ENCODE measurements at places on chromosomes 1 and 21. TPM values are rescaled to one million over a fixed set of nuclear protein-coding genes. Genes with fewer than 3 reads are reported as not detected.

DNA sequence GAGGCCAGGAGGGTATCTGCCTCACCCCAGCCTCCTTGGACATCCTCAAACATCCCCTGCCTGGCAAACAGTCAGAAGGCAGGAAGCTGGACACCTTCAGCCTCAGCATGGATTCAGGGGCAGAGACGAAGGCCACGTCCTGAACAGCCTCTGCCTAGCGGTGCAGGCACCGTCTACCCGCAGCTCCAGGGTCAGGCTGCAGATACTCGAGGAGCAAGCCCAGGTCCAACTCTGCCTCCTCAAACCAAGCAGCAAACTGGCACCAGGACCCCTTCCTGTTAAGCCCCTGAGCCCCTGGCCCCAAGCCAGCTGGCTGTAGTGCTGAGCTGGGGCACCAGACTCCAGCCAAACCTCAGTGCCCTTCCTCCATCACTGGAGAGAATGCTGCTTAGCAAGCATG, 494.7 kb downstream of the NPHP4 start:
- no peak for DNase-seq

DNA sequence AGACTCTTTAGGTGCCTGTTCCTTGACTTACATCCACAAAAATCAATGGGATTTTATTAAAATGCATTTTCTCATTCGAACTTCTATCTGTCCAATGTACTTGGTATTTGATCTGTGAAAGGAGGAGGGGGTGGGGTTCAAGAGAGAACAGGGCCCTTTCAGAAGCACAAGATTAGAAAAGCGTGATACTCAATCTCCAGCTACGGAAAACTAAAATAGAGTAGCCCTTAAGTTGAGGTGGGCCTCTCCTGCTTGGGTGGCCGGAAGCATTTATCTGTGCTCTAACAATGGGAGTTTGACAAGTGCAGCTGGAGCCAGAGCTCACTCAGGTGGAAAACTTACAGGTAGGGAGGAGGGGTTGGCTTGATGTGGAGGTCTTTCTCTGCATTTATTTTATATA, 462 bp upstream of the RXRG start:
- no peak for DNase-seq

DNA sequence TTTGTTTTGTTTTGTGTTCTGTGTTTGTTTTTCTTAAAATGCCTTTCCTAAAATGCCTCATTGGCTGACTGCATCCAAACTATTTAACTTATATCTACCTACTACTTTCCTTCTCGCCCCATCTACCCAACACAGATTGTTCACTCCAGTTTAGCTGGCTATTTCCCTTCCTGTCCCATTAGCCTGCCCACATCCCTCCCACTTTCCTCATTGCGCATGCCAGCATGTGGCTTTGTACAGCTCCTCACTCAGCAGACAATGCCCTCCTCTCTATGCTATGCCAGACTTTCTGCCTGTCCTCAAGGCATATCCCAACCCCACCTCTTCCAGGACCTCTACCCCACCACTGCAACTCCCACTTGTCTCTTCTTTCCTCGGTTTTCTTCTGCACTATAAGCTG, 94.7 kb upstream of the C1orf21 start:
- no peak for DNase-seq

DNA sequence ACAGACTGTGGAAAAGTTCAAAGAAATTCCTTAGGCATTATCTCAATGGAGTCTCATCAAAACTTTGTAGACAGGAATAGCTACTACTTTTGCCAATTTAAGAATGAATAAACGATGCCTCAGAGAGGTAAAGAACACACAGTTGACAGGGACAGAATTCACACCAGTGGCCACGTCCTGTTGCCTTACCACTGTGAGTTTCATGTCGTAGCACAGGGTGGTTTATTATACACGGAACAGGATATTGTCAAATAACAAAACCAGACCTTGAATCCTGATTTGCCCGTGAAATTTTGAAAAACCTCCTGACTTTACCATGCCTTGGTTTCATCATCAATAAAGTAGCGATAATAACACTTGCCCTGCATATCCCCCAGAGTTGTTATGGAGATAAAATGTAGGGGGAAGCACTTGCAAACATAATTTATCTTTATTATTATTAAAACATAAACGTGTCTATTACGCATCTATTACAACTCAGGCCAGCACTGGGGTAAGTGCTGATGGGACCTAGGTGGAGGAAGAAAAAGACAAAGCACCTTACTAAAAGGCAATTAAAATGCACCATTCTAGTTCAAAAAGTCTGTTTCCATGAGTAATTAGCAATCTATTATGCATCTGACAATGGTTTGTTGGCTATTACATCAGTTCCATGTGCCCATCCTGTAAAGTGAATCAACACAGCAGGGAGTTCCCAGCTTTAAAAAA, 408.1 kb upstream of the RUNX1 start:
- no peak for DNase-seq

DNA sequence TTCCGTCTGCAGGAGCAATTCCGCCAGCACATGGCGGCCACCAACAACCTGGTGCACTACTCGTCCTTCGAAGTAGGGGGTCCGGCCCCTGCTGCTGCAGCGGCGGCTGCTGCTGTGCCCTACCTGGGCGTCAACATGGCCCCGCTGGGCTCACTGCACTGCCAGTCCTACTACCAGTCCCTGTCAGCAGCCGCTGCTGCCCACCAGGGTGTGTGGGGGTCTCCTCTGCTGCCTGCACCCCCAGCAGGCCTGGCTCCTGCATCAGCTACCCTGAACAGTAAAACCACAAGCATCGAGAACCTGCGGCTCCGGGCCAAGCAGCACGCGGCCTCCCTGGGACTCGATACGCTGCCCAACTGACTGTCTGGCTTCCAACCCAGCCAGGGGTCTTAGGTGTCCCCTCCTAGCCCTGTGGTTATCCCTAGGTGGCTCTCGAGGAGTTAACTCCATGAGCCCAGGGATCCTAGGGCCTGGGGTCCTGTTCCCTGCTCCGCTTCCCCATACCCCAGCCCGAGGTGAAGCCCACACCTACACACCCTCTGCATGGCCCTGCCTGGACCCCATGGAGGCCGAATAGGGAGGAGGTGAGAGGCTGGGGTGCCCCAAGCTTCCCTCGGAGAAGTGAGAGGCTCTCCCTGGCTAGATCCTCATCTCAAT, 22.6 kb downstream of the DMBX1 start:
- DNase-seq: no peak

DNA sequence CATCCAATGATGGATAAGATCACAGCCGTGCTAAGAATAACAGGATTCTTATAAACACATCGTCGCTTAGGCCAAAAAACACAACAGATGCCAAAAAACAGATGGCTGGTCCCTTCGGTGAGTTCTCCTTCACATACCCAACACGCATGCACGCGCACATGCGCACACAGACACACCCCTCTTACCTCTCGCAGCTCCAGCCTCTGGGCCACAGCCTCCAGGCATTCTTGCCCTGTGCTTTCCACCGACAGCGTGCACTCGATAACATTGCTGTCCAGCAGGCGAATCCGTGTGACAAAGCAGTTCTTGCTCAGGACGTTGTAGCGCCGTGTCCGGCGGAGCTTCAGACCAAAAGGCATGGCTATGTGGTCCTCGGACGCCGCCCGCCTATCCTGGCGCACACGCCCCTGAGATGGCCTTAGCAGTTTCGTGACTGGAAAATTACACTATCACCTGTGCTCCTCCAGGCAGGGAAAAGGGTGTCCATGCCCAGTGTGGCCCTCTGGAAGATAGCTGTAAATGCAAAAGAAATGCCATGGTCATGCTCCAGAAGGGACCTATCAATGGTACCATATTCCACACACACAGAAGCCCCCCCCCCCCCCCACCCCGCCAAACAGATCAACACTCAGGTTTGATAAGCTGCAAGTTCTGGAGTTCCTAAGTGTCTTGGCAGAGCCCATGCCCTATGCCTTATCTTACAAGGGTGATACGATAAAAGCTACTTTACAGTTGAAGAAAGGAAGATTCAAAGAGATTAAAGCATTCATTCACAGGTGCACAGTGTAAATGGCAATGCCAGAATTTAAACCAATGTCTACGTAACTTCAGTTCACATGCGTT, 86.7 kb downstream of the PTPN14 start:
- DNase-seq: no peak

DNA sequence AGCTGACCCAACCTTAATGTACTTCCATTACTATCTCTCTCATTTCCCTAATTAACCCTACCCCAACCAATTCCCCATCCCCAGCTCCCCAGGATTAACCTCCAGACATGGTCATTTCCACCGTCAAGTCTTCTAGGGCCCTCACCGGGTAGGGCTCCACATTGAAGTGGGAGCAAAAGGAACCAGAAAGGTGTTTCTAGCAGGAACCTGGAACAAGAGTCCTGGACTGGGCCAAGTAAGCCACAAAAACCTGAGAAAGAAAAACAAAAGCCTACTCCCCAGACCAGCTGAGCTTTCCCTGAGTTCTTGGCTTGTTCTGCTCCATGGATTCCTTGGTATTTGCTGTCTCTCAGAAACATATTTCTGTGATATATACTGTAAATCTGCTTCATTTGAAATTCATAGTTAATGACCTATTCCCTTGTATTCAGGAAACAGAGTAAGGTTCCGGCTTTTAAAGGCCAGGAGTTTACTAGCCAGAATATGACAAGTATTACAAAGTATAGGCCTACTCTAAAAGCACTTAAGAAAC, 58.4 kb downstream of the SYF2 start:
- DNase-seq: no peak

DNA sequence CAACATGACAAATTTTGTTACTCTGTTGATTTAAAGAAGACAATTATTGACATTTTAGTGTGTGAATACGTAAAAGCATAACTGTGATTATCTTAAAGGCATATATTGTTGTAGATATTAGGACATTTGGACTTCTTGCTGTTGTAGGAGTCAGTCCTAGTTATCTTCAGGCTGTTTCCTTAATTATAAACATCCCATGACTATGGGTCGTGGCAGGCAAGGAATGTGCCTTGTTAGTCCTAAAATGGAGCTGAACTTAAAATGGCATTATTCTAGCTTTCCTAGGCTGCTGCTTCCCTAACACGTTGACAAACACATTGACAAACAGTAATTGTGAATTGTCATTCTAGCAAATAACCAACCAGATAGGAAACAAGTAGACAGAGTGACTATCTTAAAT, 4.4 kb upstream of the MPZL1 start:
- no peak for DNase-seq

GRCh38 chr1:1260843-1261560, 12.7 kb downstream of the UBE2J2 start:
- DNase-seq: no peak

DNA sequence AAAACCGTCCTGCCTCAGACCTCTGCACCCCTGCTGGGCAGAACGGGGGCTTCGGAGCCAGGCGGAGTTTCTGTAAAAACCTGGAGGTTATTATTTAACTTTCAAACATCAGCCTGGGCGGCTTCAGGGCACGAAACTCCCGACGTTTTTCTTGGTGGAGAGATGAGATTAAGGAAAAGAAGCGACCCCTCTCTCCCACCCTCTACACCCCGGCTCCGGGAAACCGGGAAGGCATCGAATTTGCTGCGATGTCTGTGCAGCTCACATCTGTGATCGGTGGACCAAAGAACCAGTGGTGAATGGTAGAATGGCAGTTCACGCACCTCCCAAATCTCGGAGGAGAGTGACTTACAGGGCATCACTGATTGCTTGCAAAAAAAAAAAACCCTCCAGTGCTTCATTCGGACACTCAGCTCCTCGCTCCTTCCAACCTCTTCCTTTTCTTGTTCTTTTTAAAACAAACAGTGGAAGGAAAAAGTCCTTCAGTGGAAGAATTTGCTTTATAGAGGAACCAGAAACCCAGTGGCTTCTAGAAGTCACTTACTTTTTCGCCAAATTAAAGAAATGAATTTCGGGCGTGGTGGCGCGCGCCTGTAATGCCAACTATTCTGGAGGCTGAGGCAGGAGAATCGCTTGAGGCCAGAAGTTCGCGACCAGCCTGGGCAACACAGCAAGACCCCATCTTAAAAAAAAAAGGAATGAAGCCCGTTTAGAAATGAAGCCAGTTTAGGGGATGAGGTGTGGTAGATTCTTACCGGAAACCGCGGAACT, 884 bp downstream of the PHACTR4 start:
- peak; percentile 14 for DNase-seq

DNA sequence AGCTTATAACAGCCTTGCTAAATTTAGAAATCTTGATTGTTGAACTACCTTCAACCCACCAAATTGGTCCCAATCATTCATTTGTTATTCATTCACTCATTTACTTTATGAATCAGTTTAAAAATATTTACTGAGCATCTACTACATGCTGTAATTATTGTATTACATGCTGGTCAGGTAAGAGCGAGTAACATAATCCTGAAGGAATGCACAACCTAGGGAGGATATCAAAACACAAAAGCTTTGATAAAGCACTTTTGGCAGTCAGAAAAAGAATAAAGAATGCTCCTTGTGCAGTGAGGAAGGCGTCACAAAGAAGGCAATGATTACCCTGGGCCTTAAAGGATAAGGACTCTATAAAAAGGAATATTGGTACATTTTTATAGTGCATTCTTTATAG, 518.9 kb upstream of the NR5A2 start:
- DNase-seq: no peak

GRCh38 chr1:51313961-51314777, 16.2 kb downstream of the TTC39A start:
- DNase-seq: peak; percentile 26

DNA sequence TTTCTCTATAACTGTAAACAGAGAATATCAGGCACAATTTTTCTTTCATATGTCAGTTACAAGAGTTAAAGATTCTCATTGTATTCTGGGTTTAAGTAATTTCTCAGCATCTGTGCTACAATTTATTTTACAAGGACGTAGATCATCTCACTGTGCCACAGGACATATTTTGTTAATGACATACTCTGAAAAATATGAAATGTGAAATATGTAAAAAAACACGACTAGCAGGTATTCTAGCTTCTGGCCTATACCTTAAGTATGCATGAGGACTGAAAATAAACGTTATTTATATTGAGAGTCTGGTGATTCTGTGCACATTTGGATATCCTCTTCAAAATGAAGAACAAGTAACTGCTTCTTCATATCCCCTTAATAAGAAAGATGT, 308.8 kb downstream of the BRINP3 start:
- DNase-seq: no peak

DNA sequence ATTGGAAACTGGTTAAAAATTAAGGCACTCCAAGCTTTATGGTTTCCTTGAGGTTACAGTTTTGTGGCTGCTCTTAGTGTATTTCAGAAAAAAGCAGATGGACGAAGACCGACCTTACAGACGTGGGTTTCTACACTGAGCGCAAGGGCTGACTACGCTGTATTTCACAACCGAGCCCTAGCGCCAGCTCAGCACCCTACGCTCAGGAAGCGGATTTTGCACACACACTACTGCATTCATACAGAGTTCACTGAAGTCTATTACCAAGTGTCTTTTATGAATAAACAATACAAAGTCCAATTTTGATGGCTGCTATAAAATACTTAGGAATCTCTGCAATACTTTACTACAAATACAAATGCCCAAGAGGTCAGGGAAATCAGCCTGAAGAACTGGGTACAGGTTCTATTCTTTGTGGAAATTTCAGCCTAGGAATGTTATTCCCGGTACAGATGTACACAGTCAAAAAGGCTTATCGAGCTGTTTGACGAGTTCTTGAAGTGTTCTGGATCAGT, 23.8 kb downstream of the PTTG1IP start:
- no peak for DNase-seq

- peak; percentile 72 for DNase-seq
Measured at GRCh38 chr1:169546087-169546995, 39.9 kb downstream of the F5 start.

The COL16A1 gene
- total RNA-seq: 52.5 TPM

The OLFM3 gene
- total RNA-seq: not detected

The KCNN3 gene
- 3.9 TPM for total RNA-seq

The DISC1 gene
- 10.8 TPM for total RNA-seq

The WDR64 gene
- total RNA-seq: not detected

Measured in mucosa of gallbladder (tissue), 1 donor.